NAMALWA (cell line): ENCODE measurements at places on chromosomes 16 and 17.

DNA sequence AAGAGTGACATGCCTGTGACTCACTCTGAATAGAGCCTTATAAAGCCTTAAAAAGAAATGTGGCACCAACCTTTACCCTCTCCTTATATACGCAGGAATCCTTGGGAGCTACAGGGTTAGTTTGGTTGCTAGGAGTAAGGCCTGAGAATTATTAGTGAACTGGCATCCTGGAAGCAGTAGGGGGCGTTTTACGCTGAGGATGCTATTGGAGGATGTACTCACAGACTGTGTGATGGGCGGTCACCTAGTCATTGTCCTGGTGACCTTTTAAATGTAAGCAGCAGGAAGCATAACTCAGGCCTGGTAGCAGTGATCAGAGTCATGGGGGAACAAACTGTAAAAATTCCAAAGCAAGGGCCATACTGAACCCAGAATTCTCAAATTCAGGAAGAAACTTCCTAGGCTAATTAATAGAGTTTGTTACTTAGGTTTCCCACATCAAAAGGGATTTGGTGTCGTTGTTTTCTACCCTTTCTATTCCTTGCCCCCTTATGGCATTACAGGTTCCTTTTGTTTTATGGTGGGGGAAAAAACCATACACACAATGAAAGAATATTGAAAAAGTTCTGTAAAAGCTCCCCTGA, 153.8 kb downstream of the SNX11 start:
- peak; percentile 68 for DNase-seq

- no peak for DNase-seq
These were observed 121.4 kb upstream of the CDH5 start for GRCh38 chr16:66245072-66245471.

DNA sequence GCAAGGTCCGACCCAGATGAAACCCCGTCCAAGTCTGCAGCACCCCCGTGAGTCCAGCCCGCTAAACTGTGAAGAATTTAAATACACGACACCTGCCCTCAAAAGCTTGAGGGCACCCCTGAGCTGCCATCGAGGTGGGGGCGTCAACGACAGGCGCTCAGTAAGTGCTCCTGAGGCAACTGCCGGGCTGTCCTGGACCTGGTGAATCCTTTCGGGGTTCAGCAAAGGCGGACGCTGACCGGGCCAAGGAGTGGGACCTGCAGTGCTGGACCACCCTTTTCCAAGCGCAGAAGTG, 512 bp upstream of the ENDOV start:
- DNase-seq: peak; percentile 24

DNA sequence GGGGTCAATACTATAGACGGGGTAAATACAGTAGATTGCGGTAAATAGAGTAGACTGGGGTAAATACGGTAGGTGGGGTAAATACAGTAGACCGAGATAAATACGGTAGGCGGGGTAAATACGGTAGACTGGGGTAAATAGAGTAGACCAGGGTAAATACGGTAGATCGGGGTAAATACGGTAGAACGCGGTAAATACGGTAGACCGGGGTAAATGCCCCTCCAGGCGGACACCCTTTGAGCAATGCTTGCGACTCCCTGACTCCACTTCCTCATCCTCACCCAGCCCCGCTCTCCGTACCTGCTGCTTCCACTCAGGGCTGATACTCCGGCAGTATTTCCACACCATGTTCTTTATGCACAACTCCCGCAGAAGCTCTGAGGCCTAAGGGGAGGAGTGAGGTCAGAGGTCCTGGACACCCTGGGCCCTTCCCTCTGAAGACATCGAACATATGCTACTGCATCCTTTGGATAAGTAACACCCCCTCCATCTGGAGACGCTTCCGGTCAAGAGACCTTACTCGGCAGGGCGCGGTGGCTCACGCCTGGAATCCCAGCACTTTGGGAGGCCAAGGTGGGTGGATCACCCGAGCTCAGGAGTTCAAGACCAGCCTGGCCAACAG, 13.3 kb upstream of the CRK start:
- DNase-seq: no peak

GRCh38 chr17:57707892-57708291, 37.2 kb downstream of the CCDC182 start:
- no peak for DNase-seq

GRCh38 chr16:15587152-15587825, 55.7 kb downstream of the MARF1 start:
- no peak for DNase-seq

DNA sequence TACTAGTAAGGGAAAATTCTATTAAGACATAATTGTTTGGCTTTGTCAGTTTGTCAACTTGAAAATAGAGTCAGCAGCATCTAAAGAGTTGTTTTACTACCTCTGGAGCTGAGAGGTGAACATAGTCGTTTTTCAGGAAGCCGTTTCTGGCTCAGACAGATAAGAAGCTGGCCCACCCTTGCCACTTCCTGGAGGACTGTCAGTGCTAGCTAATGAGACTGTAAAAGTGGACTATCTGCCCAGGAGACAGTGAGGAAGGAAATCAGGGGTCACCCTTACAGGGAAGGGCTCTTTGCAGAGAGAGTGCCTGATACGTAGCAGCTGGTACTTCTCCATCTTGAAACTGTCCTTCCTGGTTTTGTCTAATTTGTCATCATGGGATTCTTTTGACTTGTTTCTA, 328.7 kb downstream of the WWOX start:
- DNase-seq: no peak

DNA sequence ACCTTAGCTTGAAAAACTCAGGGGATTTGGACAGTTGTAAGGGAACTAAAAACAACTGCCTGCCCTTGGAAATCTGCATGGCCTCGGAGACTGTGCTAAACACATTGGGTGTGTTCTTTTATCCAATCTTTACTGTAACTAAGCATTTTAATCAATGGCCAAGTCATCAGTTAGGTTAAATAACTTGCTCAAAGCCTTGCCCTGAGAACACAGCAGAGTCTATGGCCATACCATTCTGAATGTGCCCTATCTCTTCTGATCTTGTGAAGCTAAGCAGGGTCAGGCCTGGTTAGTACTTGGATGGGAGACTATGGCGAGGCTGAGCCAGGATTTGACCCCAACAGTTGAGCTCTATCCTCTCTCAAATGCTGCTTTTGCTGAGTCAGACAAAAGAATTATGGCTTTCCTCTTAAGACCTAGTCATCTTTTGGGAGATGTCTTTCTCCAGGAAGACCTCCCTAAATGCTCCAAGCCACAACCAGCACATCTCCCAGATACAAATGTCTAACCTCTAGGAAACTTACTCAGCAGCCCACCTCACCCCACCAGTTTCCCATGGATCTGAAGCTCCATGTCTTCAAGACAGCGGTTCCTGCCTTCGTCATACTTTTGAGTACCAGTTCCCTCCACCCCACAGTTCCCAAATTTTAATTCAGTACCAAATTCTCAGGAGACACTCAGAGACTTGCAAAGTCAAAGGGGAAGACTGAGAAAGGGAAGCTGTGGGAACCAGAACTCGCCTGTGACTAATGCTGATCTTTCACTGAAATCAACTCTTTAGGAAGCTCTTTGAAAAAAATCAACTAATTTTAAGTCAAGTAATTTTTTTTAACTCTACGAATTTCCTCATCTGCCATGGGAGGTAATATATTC, 336.1 kb downstream of the MAF start:
- DNase-seq: no peak

DNA sequence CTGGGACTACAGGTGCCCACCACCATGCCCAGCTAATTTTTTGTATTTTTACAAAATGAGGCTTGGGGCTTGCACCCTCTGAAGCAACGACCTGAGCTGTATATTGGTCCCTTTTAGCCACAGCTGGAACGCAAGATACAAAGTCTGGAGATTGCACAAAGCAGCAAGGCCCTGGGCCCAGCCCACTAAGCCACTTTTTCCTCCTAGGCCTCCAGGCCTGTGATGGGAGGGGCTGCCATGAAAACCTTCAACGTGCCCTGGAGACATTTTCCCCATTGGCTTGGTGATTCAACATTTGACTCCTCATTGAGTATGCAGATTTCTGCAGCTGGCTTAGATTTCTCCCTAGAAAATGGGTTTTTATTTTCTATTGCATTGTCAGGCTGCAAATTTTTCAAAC, 69.2 kb downstream of the CYB561 start:
- DNase-seq: no peak

DNA sequence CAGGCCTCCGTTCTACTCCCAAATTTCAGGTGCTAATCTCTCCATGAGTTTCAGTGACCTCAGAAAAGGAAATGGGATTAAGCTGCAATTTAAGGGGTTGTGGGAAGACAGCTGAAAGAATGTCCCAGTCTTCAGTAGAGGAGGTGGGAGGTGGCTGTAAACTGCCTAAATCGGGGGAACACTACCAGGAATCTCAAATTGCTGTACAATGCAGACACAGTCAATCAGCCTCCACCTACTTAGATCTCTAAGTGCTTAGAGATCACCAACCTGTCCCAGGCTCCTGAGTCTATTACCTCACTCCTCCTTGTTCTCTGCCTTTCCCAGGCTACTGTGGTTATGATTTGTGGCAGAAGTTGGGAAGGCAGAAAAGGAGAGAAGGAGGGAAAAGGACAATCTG, 8.3 kb upstream of the TBX21 start:
- no peak for DNase-seq

DNA sequence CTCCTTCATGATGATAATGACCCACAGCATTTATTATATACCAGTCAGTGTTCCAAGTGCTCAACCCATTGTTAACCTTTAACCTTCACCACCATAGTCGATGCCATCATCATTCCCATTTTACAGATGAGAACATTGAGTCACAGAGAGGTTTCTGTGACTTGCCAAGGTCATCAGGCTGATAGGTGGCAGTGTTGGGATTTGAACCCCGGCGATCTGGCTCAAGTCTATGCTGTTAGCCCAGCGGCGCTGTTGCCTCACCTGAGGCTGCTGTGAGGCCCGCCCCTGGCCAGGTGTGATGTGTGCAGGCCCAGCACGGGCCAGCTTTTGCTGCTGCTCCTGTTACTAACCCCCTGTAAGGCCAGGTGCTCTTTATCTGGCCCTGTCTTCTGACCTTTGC, 101.2 kb downstream of the OR1D5 start:
- DNase-seq: no peak

DNA sequence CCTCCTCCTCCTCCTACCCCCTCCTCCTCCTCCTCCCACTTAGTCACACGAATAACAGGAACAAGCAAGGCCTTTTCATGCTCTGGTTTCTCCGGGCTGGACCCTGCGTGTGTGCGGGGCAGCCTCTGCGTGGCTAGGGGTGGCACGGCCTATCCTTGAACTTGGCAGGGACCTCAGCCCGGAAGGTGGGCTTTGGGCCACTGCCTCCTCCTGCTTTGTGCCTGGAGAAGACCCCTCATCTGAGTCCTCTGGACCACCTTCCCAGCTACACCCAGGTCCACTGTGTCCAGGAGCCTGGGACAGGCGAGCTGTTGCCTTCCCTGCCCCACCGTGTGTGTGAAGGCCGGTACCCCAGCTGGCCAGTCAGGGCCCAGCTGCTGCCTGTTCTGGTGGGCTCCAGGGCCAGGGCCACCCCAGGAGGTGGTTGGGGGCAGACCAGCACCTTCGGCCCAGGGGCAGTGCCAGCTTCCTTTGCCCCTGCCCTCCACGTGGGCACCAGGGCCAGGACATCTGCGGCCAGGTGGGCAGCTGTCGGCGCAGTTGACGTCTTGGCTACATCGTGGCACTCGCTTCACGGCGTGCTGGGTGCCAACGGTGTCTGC, 35.4 kb downstream of the GINS2 start:
- DNase-seq: no peak

GRCh38 chr17:75517297-75517865, 1.1 kb downstream of the TSEN54 start:
- DNase-seq: no peak

GRCh38 chr16:84916178-84916577, 95.2 kb downstream of the ZDHHC7 start:
- no peak for DNase-seq

GRCh38 chr17:43517615-43518386, 28.3 kb downstream of the ETV4 start:
- no peak for DNase-seq

DNA sequence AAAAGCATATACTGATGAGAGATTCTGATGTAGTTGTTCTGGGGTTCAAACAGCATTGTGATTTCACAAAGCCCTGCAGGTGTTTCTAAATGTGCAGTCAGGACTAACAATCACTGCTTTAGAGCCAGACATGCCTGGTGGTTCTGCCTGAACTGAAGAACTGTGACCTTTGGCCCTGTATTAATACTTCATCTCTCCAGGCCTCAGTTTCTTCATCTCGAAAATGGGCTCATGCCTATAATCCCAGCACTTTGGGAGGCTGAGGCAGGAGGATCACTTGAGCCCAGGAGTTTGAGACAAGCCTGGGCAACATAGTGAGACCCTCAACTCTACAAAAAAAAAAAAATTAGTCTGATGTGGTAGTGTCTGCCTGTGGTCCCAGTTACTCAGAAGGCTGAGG, 3.9 kb downstream of the DNAI2 start:
- no peak for DNase-seq

DNA sequence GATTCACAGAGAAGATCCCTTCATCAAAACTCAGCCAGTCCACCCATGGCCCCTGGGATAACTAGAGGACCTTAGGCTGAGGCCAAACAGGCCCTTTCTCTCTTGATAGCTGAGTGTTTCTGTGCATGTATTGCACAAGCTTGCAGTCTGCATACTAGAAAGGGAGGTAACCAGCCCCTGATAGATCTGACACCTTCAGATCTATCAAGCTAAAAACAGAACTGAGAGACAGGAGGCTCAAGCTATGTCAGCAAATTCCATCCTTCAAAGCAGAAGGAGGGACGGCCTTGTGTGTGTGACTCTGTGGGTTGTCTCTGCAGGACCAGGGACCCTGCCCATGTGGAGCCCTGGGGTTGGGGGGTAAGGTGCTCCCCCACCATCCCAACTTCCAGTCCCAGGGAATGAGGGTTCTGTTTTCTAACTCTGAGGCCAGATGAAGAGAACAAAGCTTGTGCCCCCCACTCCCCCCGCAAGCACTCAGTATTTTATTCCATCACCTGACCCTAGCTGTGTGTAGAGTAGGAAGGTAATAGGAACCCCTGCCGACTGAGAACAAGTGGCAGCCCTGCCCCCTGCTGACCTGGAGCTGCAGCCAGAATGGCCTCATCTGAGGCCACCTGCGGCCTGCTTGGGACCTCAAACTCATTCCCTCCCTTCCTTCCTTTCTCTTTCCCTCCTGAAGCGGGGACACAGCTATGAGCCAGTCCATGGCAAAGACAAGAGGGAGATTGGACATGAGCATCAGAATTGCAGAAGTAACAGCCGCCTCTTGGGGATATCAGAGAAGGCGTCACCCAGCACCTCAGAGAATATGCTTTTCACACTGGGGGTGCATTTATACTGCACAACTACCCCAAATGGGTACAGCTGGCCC, 63.8 kb downstream of the SMPD3 start:
- no peak for DNase-seq

- DNase-seq: peak; percentile 85
These were observed 167.9 kb upstream of the GSE1 start for GRCh38 chr16:85445064-85445778.

GRCh38 chr17:5019475-5019956, 15.7 kb downstream of the SLC52A1 start:
- peak; percentile 49 for DNase-seq
